Right atrium auricular region (tissue), 2 donors: ENCODE measurements at places on chromosomes 12 and 14. TPM values are rescaled to one million over a fixed set of nuclear protein-coding genes. Genes with fewer than 3 reads are reported as not detected.

GRCh38 chr12:46499901-46500300 is 127.3 kb upstream of the SLC38A2 start:
- H3K36me3 ChIP-seq = no peaks in the 10 kb centered on the region
- no peak overlapping the region for H3K4me3 ChIP-seq
- peaks cover under 1% of the 10 kb centered on the region for H3K4me1 ChIP-seq
- H3K27ac ChIP-seq = no peak overlapping the region

- no peaks in the 10 kb centered on the region for H3K4me1 ChIP-seq
- no peak for DNase-seq
- no peaks in the 10 kb centered on the region for H3K36me3 ChIP-seq
- H3K27ac ChIP-seq = no peak overlapping the region
Observed at GRCh38 chr12:24201258-24201970, 251.9 kb upstream of the SOX5 start.

DNA sequence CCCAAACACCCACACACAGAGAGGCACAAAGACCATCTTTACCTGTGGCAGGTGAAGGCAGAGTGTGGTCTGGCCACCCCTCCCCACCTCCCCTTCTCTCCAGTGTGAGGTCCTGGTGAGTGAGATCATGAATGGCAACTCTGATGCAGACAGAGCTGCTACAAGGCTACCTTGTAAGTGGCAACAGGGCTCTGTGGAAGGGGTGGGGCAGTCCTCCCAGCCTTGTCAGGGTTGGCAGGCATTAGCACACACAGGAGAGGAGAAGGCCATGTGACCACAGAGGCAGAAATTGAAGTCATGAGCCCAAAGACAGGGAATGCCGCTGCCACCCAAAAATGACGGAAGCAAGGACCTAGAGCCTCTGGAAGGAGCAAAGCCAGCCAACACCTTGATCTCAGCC is 30.7 kb downstream of the VWF start:
- H3K27me3 ChIP-seq = no peaks in the 10 kb centered on the region
- no peak for DNase-seq
- H3K36me3 ChIP-seq = no peaks in the 10 kb centered on the region

DNA sequence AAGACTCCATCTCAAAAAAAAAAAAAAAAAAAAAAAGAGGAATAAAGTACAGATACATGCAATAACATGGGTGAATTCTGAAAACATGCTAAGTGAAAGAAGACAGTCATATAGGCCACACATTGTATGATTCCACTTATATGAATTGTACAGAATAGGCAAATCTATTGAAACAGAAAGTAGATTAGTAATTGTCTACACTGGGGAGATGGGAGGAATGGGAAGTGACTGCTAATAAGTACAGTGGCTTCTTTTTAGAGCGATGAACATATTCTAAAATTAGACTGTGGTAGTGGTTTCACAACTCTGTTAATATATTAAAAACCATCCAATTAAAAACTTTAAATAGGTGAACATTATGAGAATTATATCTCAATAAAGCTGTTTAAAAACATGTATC is 74.4 kb downstream of the ANKS1B start:
- no peak overlapping the region for H3K4me3 ChIP-seq
- no peak for DNase-seq
- no peaks in the 10 kb centered on the region for H3K36me3 ChIP-seq
- no peaks in the 10 kb centered on the region for H3K27me3 ChIP-seq
- H3K4me1 ChIP-seq = no peaks in the 10 kb centered on the region
- H3K27ac ChIP-seq = no peak overlapping the region

DNA sequence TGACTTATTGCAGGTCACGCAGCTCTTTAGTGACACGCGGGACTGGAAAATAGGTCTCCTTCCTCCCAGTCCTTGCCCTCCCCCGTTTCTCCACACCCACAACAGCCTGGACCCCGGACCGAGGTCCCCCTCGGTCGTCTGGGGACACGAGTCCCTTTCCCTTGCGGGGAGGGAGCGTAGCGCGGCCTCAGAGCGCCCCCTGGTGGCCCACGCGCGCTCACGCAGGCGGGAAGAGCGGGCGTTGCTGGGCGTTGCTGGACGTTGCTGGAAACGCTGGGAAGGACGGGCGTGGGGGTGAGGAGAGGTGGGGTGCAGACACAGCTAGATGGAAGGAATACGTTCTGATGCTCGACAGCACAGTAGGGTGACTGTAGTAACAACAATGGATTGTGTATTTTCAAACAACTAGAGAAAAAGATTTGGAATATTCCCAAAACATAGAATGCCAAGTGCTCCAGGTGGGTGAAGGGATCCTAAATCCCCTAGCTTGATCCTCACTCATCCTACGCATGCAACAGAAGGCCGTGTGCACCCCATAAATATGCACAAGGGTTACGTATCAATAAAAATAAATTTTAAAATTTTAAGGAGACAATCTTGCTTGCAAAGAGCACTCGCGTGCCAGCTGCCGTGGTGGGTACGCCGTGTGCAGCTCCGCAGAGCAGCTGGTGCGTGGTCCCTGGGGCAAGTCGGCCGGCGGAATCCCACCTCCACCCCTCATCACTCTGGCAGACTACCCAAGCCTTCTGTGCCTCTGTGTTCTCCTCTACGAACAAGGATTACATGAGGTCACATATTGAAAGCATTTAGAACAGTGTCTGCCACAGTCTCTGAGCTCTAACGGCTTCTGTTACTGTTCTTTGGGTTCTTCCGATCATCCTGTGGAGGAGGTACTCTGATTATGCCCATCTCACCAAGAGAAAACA is 87.4 kb downstream of the B4GALNT3 start:
- H3K4me3 ChIP-seq = no peak overlapping the region
- H3K36me3 ChIP-seq = peaks cover 4% of the 10 kb centered on the region
- no peaks in the 10 kb centered on the region for H3K4me1 ChIP-seq

Gene GNB3
- total RNA-seq = 0.83 TPM

DNA sequence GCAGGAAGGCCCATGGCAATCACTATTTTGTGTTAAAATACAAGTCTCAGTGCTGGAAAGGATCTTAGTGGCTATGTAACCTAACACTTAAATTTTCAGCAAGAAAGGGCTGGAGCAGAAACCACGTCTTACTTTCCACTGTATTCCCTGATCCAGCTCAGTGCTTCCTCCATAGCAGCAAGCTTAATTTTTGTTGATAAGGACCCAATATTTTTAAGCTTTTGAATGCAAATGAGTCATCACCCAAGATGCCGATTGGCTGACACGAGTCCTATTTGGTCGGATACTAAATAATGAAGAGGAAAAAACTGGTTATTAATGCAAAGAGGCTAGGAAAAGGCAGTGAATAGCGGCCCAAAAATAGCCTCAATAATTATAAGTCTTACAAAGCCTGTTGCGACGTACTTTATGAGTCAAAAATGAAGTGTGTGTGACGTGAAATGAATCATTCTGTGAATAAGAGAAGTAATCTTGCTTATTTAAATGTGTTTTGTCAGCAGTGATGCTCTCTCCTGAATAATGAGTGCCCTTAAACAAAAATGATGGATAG is 46.9 kb upstream of the IGF1 start:
- no peaks in the 10 kb centered on the region for H3K36me3 ChIP-seq
- DNase-seq = no peak
- no peak overlapping the region for H3K27ac ChIP-seq

- no peak for DNase-seq
- no peak overlapping the region for H3K4me3 ChIP-seq
- H3K27me3 ChIP-seq = no peaks in the 10 kb centered on the region
- no peaks in the 10 kb centered on the region for H3K36me3 ChIP-seq
- no peaks in the 10 kb centered on the region for H3K4me1 ChIP-seq
Observed at GRCh38 chr12:66352197-66352596, 49.9 kb downstream of the HELB start.

GRCh38 chr14:91048265-91048664 is 12.2 kb downstream of the RPS6KA5 start:
- no peak overlapping the region for H3K27ac ChIP-seq
- H3K36me3 ChIP-seq = no peaks in the 10 kb centered on the region

GRCh38 chr12:49921936-49922335 is 18.2 kb upstream of the FAIM2 start:
- no peak overlapping the region for H3K27ac ChIP-seq
- no peak for DNase-seq
- H3K4me3 ChIP-seq = no peak overlapping the region
- no peaks in the 10 kb centered on the region for H3K27me3 ChIP-seq
- H3K4me1 ChIP-seq = no peaks in the 10 kb centered on the region

GRCh38 chr12:830111-830867 is 77.9 kb downstream of the WNK1 start:
- H3K36me3 ChIP-seq = peaks cover 35% of the 10 kb centered on the region
- peaks cover 29% of the 10 kb centered on the region for H3K4me1 ChIP-seq
- no peak for DNase-seq
- H3K27ac ChIP-seq = no peak overlapping the region
- H3K4me3 ChIP-seq = no peak overlapping the region

DNA sequence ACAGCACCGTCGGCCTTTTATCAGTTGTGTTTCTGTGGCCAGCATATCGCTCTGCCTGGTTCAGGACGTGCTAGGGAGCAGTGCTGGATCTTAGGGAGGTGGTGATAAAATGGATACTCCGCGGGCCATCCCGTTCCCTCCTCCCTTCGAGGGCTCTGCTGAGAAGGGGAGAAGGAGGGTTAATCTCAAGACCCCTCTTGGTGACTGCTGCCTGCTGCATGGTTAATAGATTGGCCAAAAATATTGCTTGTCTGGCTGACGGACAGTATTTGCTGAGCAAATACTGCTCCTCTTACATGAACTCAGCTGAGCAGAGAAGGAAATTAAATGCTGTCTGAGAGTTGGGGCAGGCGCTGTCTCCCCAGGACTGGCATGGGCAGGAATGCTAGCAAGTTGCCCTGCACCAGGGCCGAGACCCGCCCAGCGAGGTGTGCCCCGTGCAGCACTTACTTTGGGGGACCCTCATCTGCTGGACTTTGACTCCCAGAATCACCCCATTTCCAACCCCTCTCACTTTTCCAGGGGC is 1.2 kb downstream of the FBRSL1 start:
- H3K4me1 ChIP-seq = peaks cover 63% of the 10 kb centered on the region
- H3K4me3 ChIP-seq = peak overlapping the region; percentile 69
- DNase-seq = no peak

GRCh38 chr12:27667540-27667939 is 28.7 kb upstream of the REP15 start:
- no peak overlapping the region for H3K27ac ChIP-seq
- no peaks in the 10 kb centered on the region for H3K27me3 ChIP-seq
- no peak for DNase-seq
- H3K4me1 ChIP-seq = peaks cover 9% of the 10 kb centered on the region

Gene GLI1
- total RNA-seq = not detected

Gene EXOC3L4
- total RNA-seq = 0.37 TPM
